Thoracic aorta (tissue), 2 donors: ENCODE measurements at places on chromosomes 5 and 9.

DNA sequence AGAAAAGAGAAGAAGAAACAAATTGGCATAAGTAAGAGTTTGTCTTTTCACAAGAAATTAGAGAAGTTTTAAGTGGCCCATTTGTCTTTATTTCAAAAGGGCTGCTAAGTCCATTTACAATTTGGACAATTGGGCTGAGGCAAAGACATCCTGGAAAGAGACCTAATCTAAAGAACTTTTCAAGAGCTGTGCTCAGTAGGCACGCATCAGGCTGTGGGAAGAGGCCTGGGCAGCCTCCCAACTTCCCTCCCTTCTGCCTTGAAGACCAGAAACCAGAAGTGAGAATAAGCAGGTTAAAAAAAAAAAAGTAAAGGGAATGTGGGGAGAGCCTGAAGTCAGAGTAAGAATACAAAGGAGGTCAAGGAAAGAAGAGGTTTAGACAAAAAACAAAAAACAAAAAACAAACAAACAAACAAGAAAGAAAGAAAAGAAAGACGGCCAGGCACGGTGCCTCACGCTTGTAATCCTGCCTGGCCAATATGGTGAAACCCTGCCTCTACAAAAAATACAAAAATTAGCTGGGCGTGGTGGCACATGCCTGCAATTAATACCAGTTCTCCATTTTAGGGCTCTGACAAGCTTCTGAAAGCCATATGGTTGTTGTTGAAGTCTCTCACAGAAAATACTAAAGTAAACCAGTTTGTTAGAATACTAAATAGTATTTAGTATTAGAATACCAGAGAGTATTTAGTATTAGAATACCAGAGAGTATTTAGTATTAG lies 48.0 kb upstream of the CEP78 start:
- no peak for DNase-seq
- no peaks in the 10 kb centered on the region for H3K36me3 ChIP-seq
- H3K4me1 ChIP-seq: peaks cover 3% of the 10 kb centered on the region
- H3K27me3 ChIP-seq: no peaks in the 10 kb centered on the region
- no peak overlapping the region for H3K4me3 ChIP-seq

GRCh38 chr5:107917983-107918382 lies 247.2 kb upstream of the EFNA5 start:
- H3K36me3 ChIP-seq: no peaks in the 10 kb centered on the region
- DNase-seq: no peak
- H3K4me3 ChIP-seq: no peak overlapping the region
- H3K27ac ChIP-seq: no peak overlapping the region
- H3K27me3 ChIP-seq: no peaks in the 10 kb centered on the region

- H3K27ac ChIP-seq: no peak overlapping the region
- no peak for DNase-seq
These were observed 24.2 kb upstream of the CKMT2 start for GRCh38 chr5:81208904-81209303.

GRCh38 chr9:92055624-92056023 lies 59.6 kb downstream of the SPTLC1 start:
- H3K4me3 ChIP-seq: no peak overlapping the region
- no peak for DNase-seq
- no peaks in the 10 kb centered on the region for H3K4me1 ChIP-seq
- peaks cover 19% of the 10 kb centered on the region for H3K36me3 ChIP-seq

DNA sequence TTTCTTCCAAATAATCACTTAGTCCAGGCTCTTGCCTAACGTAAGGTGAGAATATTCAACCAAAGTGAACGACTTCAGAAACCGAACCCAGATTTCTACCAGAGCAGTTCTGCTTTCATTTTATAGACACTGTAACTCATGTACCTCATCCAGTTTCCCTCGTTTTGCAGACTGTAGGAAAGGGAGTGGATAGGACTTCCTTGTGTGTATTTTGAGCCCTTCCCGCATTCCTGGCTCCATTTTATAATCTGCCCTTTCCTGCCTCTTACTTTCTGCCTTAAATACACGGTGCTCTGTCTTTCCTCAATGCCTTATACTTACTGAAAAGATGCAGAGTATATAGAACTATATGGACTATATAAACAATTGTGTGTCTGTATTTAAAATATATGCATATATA lies 20.8 kb downstream of the MINAR2 start:
- H3K27ac ChIP-seq: no peak overlapping the region
- H3K4me1 ChIP-seq: no peaks in the 10 kb centered on the region
- H3K27me3 ChIP-seq: no peaks in the 10 kb centered on the region
- DNase-seq: no peak

DNA sequence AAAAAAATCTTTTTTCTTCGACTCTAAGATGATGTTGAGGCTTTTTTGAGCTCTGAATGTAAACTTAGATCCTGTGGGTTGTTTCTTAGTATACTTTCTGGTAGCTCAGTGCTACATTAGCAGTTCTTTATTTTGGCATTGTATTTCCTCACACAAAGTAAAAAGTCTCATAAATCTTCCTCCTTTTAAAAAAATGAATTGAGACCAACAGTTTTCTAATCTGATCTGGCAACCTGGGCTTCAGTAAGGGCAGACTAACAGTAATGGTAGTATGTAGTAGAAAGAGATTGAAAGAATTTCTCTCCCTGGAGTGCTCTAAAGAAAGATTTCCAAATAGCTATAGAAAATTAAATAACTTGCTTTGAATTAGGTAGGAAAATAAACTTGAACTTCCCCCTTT lies 31.4 kb downstream of the ZCCHC7 start:
- H3K4me3 ChIP-seq: no peak overlapping the region
- no peak overlapping the region for H3K27ac ChIP-seq
- no peaks in the 10 kb centered on the region for H3K4me1 ChIP-seq
- no peaks in the 10 kb centered on the region for H3K27me3 ChIP-seq
- no peaks in the 10 kb centered on the region for H3K36me3 ChIP-seq
- DNase-seq: no peak

DNA sequence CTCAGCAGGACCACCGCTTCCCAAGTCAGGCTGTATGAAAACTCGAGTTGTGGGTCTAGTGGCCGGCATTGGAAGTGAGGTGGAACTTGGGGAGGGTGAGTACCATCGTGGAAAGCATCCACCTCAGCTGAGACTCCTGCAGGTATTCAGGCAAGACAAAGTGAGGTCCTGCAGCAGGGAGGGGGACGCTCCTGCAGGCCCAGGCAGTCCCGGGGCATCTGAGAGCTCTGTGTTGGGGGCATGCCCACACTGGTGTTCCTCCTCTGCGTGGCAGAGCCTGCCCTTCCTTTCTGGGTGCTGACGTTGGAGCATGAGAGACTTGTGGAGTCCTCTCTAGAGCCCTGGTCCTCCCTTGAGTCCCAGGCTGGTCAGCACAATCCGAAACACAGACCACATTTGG lies 187.7 kb downstream of the CACNA1B start:
- no peak overlapping the region for H3K27ac ChIP-seq
- H3K27me3 ChIP-seq: no peaks in the 10 kb centered on the region
- H3K36me3 ChIP-seq: no peaks in the 10 kb centered on the region
- H3K4me3 ChIP-seq: no peak overlapping the region
- no peak for DNase-seq

DNA sequence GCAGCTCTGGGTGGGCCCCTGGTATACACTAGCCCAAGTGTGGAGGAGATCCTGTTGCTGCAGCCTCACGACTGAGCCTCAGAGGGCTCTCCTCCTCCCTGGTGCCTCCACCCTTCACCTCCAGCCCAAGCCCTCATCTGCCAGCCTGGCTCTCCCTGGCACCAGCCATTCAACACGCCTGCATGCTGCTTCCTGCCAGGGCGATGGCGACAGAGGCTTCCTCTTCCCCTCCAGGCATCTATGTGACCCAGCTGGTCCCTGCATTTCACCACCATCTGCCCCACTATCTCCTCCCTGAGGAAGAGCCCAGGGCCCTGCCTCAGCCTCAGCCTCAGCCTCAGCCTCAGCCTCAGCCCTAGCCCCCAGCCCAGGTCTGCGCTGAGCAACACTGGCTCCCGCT lies 54.8 kb upstream of the ANGPTL2 start:
- H3K4me1 ChIP-seq: peaks cover 28% of the 10 kb centered on the region
- H3K27ac ChIP-seq: no peak overlapping the region
- no peak overlapping the region for H3K4me3 ChIP-seq

GRCh38 chr9:69674112-69674685 lies 2.0 kb upstream of the APBA1 start:
- DNase-seq: no peak
- peaks cover 30% of the 10 kb centered on the region for H3K4me1 ChIP-seq
- no peaks in the 10 kb centered on the region for H3K36me3 ChIP-seq
- H3K27me3 ChIP-seq: no peaks in the 10 kb centered on the region
- H3K27ac ChIP-seq: no peak overlapping the region
- H3K4me3 ChIP-seq: no peak overlapping the region

GRCh38 chr9:119029886-119030285 lies 339.3 kb downstream of the BRINP1 start:
- no peak overlapping the region for H3K4me3 ChIP-seq
- no peaks in the 10 kb centered on the region for H3K27me3 ChIP-seq
- H3K36me3 ChIP-seq: no peaks in the 10 kb centered on the region
- no peak for DNase-seq
- H3K4me1 ChIP-seq: peaks cover 21% of the 10 kb centered on the region
- no peak overlapping the region for H3K27ac ChIP-seq

GRCh38 chr5:40499518-40500273 lies 180.0 kb upstream of the PTGER4 start:
- no peaks in the 10 kb centered on the region for H3K4me1 ChIP-seq
- no peak for DNase-seq
- no peak overlapping the region for H3K27ac ChIP-seq

DNA sequence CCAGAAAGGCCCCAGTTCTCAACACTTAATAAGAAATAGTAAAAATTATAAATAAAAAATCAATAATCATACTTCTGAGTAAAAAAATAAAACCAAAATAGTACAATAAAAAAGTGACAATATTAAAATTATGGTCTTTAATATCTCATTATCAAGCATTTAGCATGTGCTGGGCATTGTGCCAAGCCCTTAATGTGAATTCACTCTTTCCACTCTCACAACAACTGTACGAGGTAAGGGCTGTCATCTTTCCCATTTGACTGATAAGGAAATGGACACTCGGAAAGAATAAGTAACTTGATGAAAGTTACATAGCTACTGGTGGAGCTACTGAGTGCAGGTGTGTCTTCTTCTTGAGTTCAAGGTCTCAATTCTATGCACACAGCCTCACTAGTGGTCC lies 43.6 kb downstream of the SEC61B start:
- no peaks in the 10 kb centered on the region for H3K36me3 ChIP-seq
- no peak for DNase-seq
- no peaks in the 10 kb centered on the region for H3K27me3 ChIP-seq
- H3K27ac ChIP-seq: no peak overlapping the region

GRCh38 chr5:148383564-148384379 lies at the start of gene FBXO38:
Gene FBXO38 (plus strand): TSS chr5:148383958. CDS start chr5:148394777, 10,819 bp downstream.
- peaks cover 56% of the 10 kb centered on the region for H3K4me1 ChIP-seq
- no peaks in the 10 kb centered on the region for H3K36me3 ChIP-seq
- DNase-seq: peak; percentile 91
- H3K27ac ChIP-seq: peak within 1 kb of the TSS; percentile 90
- H3K27me3 ChIP-seq: no peaks in the 10 kb centered on the region
- H3K4me3 ChIP-seq: peak within 1 kb of the TSS; percentile 91
